HCEC 1CT (cell line): ENCODE measurements at places on chromosomes 7 and 10.

DNA sequence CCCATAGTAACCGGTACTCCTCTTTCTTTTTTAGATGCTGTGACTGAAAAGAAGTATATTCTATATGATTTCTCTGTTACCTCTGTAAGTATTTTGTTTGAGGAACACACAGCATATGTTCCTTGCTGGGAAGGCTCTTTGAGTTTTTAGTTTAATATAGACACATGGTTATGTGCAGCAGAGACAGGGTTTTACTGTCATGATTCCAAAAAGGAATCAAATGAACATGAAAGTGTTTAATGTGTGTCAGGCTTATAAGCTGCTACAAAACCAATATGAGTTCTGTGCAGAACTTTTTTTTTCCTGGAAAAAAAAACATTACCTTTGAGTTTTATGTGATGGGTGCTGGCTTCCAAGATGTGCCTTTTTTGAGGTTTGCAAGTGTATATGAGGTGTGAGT is 50.4 kb downstream of the MGAM2 start:
- no peak for DNase-seq

GRCh38 chr7:23811540-23811939 is 101.5 kb downstream of the STK31 start:
- peak; percentile 37 for DNase-seq

DNA sequence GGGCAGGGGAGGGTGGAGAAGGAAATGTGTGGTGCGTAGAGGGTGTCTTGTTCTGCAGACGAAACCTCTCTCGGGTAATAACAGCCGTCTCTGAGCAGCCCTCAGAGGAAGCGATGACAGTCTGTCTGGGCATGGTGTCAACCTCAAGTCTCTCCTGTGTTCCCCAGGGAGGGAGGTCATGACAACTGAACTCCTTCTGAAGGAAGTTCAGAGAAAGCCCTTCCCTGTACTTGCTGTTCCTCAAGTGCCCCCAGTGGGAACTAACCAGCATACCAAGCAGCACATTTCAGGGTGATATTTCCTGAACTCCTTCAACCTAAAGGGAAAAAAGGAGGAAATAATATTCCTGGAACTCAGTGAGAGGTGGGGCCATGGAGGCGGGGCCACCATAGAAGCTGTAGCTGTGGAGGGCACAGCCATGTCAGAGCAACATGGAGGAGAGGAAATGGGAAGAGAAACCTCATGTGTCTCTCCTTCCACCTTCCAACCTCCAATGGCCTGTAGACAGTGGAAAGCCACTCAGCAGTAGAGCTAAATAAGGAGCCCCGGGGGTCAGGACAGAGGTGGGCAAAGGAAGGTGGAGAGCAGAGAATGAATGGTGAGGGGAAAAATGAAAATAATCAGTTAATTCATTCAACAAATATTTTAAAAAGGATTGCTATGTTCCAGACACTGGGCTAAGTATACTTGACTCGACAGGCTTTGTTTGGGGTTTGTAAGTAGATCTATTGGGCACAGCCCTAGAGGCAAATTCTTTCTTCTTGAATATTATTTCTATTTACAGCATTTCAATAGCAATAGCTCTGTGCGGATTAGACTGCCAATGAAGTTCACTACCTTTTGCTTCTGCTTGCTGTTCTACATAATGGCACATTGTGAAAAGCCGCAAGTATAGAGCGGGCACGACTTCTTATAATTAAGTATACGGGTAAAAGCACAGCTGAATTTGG is 61.0 kb upstream of the AOAH start:
- no peak for DNase-seq

- no peak for DNase-seq
Measured at GRCh38 chr10:30415593-30415992, 18.4 kb upstream of the MAP3K8 start.

DNA sequence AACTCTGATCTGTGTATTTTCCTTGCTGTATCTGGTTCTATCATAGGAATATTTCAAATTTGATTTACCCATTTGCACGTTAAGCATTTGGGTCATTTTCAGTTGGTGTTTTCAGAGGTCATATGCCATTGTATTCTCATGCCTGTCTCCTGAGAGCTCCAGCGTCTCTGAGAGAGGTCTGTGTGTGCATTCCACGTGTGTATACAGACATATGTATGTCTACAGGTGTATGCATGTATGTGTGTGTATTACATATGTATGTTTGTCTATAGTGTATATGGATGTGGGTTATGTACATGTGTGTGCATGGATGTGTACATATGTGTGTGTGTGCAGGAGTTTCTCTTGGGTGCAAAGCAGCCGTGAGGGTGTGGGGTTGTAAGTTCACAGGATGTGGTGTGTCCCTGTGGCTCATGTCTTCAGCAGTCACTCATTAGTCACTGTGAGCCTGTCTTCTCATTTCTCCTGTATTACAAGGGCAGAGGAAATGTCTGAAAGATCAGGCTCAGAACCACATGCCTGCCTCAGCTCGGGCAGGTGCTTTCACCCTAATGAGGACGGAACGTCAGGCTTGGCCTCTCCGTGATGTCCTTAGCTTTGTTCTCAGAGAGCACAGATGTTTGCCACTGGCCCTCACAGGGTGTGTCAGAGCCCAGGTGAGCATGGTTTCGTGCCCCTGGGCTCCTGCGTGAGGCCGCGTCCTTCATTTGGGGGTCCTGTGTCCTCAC is 101.6 kb downstream of the NKX6-2 start:
- DNase-seq, result peak; percentile 75

DNA sequence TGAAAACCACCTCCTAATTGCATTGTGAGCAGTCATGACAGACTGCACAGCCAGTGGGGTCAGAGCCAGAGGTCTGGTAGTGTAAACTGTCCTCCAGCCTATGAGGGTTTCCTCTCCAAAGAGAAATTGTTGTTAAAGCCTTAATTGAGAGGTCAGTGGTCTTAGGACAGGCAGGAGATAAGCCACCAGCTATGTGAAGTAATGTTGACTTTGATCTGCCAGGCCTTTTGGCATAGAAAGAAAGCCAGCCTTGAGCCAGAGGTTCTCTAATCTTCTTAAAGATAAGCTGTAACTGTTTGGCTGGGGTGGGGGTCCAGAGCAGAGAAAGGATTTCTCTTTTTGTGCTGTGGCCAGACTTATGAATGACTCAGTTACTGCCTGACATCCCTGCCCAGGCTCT is 248.4 kb downstream of the WDR11 start:
- no peak for DNase-seq

DNA sequence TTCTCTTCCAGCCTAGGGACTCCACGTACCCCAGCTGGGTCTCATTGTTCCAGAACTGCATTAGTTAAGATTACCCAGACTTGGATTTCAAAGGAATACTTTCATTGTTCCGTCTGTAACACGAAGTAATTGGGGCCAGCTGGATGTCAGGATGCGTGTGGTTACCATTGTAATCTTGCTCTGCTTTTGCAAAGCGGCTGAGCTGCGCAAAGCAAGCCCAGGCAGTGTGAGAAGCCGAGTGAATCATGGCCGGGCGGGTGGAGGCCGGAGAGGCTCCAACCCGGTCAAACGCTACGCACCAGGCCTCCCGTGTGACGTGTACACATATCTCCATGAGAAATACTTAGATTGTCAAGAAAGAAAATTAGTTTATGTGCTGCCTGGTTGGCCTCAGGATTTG is 21.0 kb downstream of the LRRC17 start:
- DNase-seq, result peak; percentile 91

DNA sequence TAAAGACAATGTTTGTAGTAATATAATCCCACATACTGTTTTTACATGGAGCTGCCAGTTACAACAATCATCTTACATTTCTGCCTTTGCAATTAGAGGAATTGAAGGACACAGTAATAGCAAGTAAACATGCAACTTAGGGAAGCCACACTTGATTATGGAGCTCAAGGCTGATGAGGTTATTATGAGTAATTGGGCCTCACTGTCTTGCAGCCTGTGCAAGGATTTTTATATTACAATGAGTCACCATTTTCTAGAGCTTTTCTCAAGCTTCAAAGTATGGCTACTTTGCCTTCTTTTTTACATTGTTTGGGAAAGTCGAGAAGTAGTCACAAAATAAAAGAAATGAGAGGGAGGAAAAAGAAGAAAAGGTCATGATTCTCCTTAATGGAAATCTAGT is 226.4 kb downstream of the KIAA1217 start:
- DNase-seq, result peak; percentile 81

GRCh38 chr7:134722786-134723322 is 56.6 kb upstream of the CALD1 start:
- DNase-seq, result no peak

GRCh38 chr7:43582503-43583423 is at the start of gene STK17A:
Gene STK17A, plus strand, starts transcription at chr7:43583108. Its CDS starts 136 bp downstream, at chr7:43583244.
- DNase-seq, result peak; percentile 87

GRCh38 chr7:23294549-23295400 is 4.4 kb upstream of the MALSU1 start:
- no peak for DNase-seq

- DNase-seq, result no peak
Measured at GRCh38 chr10:9789996-9790395, 1227.7 kb upstream of the CELF2 start.

DNA sequence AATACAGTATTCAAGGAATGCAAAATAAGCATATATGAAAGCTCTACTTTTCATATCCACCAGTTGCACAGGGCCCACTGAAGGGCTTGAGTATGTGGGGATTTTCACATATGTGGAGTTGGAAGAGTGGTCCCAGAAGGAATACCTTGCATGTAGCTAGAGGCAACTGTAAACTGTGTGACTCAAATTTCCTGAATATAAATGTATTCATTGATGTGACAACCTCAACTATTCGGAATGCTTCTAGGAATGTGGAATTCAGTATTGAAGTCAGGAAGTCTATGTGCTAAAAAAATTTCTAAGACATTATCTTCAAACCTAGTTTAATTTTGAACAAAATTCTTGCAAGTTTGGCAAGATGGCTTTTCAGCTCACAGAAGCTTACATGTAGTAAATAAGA is 695.5 kb upstream of the SEMA3D start:
- no peak for DNase-seq

- DNase-seq, result no peak
Measured at GRCh38 chr10:13158401-13158800, 3.0 kb upstream of the MCM10 start.

GRCh38 chr7:106425017-106425719 is 140.4 kb upstream of the NAMPT start:
- peak; percentile 99 for DNase-seq

DNA sequence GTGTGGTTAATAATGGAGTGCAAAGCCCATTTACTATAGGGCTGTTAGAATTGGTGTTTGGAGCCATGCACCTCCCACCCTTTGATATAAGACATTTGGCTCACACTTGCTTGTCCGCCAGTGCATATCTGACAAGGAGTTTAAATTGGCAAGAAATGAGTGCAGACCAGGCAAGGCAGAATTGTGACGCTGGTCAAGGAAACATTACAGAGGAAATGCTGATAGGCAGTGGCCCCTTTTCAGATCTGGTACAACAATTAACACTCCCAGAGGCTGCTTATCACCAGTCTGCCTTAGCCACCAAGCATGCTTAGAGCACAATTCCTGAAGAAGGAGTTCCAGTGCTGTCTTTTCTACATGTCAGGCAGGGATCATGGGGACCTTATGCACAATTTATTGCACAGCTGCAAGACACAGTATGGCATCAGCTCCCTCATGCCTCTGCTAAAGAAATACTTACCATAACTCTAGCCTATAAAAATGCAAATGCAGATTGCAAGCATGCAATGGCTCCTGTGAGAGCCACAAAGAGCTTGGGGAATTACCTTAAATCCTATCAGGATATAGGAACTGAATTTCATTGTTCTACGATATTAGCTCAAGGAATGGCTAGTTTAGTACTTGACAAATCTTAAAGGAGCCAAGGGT is 35.2 kb downstream of the OR13A1 start:
- DNase-seq, result no peak

DNA sequence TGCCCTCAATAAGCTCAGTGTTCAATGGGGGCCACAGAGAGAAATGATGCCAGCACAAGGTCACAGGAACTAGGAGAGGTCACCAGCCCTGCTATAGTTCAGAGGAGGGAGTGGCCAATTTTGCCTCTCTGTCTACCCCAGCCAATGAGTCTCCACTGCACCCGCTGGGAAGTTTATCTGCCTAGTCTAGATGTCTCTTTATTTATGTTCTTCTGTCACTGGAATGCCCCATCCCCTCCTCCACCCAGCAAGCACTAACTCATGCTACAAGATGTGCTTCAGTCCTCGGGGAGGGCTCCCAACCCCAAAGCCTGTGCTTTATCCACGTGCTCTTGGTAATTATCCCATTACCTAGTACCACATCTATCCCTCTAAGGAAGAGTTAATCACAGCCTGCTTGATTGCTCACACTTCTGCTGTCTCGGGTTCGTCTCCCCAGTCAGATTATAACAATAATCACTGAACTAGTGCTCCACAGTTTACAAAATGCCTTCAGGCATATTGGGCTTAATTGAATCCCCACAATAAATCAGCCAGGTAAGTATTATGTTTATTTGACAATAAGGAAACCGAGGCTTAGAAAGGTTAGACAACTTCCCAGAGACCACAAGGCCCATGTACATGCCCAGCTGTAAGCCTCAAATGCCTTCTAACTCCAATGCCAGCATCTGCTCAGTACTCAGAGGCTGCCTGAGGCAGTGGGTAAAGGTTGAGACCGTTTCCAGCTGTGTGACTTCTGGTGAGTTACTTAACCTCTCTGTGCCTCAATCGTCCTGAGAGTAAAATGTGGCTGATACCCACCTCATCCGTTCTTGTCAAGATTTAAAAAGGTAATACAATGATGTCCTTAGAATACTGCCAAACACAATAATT is 3.9 kb downstream of the HIP1 start:
- DNase-seq, result peak; percentile 73

GRCh38 chr7:157268540-157268939 is 68.3 kb upstream of the DNAJB6 start:
- no peak for DNase-seq

DNA sequence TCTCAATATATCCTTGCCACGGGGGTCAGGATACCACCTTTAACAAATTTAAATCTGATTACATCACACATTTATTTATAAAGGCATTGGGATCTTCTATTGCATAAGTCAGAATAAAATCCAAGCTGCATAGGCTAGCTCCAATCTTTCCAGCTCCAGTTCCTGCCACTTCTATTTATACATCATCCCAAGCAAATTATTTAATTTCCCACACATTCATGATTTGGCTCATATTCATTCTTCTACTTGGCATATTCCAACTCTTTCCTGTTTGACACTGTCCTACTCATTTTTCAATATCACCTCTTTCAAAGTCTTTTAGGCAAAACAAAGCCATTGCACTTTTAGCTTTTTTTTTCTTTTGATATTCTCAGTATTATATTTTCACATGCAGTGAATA is 579.0 kb upstream of the FZD8 start:
- no peak for DNase-seq

GRCh38 chr10:128263891-128264688 is 137.9 kb upstream of the MKI67 start:
- no peak for DNase-seq

DNA sequence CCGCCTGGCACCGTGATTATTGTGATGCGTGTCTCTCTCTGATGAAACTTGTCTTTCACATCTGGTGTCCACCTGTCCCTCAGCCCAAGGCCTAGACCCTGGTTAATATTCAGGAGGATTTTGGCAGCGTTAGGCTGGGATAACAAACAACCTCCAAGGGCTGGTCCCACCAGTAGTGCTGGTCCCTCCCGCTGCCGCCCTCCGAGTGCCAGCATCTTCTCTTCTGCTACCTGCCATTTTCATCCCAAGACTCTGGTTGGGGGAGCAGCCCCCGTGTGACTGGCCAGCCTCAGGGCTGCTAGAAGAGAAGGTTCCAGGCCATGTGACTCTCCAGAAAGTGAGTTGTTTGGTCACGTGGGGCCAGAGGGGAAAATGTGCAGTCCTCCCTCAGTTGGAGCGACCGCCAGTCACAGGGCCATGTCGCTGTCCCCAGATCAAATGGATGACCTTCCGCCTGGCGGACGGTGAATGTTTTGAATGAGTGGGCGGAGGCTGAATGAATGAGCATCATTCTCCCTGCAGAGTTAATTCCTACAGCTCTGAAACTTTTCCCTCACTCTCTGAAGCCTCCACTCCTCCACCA is 479.9 kb upstream of the FOXK1 start:
- no peak for DNase-seq
